OCI-LY7 (cell line): ENCODE measurements at places on chromosomes 5 and 9.
A peak's percentile ranks its signal among the peaks of the same experiment; 100 is the strongest.

GRCh38 chr9:2210201-2210600 lies 195.1 kb downstream of the SMARCA2 start:
- no peak for DNase-seq

DNA sequence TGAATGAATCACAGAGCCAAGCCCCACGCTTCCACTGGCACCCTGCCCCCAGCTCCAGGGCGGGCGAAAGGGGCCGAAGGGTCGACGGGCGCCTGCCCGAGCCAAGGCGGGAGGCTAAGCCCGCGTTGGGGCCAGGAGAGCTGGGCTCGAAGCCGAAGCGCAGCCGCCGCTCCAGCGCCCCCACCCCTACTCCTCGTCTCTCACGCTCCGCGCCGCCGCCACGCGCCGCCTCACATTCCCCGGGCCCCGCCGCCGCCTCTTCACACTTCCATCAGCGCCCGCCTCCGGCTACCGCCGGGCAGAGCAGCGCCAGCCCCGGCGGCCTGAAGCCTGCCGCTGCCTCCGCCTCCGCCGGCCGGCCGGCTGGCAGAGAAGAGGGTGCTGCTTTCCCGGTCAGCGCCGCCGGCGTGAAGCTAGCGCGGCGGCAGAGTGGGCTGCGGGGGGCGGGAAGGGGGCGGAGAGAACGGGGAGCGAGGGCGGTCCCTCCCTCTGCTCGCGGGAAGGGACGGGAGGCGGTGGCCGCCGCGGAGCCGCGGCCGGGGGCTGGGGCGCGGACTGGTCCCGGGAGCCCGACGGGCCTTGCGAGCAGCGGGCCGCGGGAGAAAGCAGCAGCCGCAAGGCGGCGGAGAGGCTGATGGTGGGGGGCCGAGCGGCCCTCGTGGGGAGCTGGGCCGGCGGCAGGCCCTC lies at the start of gene HOMER1:
HOMER1 (minus strand) TSS at position 431 of the 687 bp plus-strand sequence. CDS start 1,360 bp downstream, outside the sequence.
- peak; percentile 83 for DNase-seq

- DNase-seq = no peak
These were observed at the start of gene PALM2AKAP2 for GRCh38 chr9:109779711-109780452. TSS of gene PALM2AKAP2 (plus strand) at chr9:109780198. CDS start at chr9:109780489, 291 bp downstream.

DNA sequence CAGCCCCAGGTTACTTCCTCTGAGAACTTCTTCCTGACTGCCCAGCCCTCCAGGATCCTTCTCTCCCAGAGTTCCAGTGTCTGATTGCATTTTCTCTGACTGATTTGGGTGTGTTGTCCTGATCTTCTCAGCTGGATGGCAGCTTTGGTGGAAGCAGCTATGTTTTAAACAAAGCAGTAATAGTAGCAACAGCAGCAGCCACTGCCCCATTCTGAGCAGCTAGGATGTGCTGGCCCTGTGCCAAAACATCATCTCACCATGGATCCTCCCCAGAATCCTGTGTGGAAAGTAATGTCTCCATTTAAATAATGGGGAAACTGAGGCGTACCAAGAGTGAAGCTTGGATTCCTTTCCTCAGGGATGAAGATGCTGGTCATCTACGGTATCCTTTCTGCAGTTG lies 46.4 kb upstream of the PSD2 start:
- DNase-seq = no peak

DNA sequence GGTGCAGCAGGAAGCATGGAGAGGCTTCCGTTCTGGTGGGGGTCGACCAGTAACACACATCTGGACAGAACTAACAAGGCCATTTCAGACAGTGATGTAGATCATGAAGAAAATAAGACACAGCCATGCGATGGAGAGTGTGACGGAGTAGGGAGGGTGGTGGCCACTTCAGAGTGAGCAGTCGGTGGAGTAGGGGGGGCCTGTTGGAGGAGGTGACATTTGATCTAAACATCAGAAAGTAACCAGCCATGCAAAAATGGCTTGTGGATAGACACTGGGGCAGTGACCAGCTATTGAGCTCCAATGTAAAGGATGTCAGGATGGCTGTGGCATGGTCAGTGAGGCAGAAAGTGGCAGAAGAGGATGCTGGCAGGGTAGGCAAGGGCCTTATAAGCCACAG lies 65.9 kb downstream of the PPARGC1B start:
- no peak for DNase-seq

DNA sequence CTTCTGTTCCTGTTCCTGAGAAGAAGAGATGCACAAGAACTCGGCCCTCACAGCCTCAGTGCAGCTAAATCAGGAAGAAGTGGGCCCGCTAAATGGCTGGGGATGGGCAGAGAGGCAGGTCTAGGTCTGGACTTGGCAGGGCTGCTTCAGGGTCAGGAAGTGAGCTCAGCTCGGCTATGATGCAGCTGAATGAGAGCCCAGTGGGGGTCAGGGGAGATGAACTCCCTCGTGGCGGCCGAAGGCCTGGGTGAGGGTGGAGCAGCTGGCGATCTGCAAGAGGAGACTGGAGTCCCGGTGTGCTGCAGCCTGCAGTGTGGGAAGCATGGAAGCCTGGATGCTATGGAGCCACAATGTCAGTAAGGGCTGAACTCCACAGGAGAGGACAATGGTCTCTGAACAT lies 466.2 kb downstream of the SPOCK1 start:
- DNase-seq = no peak

DNA sequence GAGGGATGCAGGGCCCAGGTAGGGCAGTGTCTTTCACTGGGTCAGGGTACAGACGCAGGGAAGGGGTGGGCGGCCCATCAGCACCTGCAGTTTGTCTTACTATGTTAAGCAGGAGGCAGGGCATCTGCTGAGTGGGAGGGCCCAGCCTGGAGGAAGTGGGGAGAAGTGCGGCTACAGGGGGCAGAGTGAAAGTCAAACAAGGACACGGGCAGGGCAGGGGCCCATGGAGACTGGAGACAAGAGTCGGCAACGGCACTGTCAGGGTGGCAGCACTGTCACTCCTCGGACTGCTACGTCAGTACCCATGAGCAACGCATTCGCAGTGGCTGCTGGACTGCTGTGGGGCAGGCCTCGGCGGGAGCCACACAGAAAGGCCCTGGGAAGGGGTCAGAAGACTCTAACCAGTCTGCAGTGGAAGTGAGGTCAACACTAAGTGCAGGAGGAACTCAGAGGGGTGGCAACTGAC lies 19.7 kb downstream of the CAMSAP1 start:
- DNase-seq = peak; percentile 67

- no peak for DNase-seq
These were observed 94.1 kb downstream of the CDC42SE2 start for GRCh38 chr5:131357739-131358561.

- DNase-seq = no peak
These were observed 85.5 kb upstream of the MYO10 start for GRCh38 chr5:17021602-17021932.

DNA sequence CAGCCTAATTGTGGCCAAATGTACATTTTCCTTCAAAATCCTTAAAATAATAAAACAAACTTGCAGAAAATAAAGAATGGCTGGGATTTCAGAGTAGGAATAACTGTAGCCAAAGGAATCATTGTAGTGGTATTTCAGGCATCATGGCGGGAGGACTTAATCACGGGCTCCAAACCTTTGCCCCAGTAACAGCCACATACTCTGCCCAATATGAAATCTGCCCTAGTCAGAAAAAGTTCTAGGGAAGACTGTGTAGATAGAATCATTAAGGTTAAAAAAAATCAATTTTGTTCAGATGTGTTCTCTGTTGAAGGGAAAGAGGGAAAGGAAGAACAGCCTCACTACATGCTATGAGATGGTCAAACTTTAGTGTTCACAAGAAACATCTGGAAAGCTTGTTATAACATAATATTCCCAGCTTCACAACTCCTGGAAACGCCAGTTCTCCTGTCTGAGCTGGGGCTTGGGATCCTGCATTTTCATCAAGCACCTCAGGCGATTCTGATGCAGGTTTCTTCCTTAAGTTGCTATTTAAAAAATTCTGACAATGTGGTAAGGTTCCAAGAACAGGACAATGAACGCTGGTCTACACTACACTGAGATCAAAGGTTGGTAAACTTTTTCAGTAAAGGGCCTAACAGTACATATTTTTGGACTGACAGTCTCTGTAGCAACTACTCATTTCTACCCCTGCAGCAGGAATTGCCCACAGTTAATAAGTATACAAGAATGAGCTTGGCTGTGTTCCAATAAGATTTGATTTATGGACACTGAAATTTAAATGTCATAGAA lies 87.9 kb downstream of the CEMIP2 start:
- DNase-seq = no peak

GRCh38 chr5:136309932-136310598 lies 55.3 kb downstream of the TRPC7 start:
- DNase-seq = no peak

- DNase-seq = no peak
These were observed 41.9 kb upstream of the TESK1 start for GRCh38 chr9:35562895-35563780.
